H7 (cell line): ENCODE measurements at places on chromosomes 5 and 9. TPM values are rescaled to one million over a fixed set of nuclear protein-coding genes. Genes with fewer than 3 reads are reported as not detected.

- DNase-seq = no peak
Observed at GRCh38 chr9:109904666-109905065, 124.7 kb downstream of the PALM2AKAP2 start.

- peak; percentile 39 for DNase-seq
Observed at GRCh38 chr5:16558984-16559629, 57.7 kb downstream of the RETREG1 start.

- peak; percentile 88 for DNase-seq
Observed at GRCh38 chr9:124342776-124343485, 72.3 kb downstream of the PSMB7 start.

GRCh38 chr9:115674091-115674490, 479.5 kb upstream of the PAPPA start:
- no peak for DNase-seq

The ISL1 gene
- 0.07 and 0.10 TPM in 2 replicates for total RNA-seq

The SOX30 gene
- total RNA-seq = 0.04 and 0.42 TPM in 2 replicates

The NUP188 gene
- total RNA-seq = 81.3 and 87.9 TPM in 2 replicates

The IFNA13 gene
- not detected in 2 replicates for total RNA-seq

The PLPPR1 gene
- 2.7 and 2.8 TPM in 2 replicates for total RNA-seq

The SLC25A25 gene
- 23.1 and 23.7 TPM in 2 replicates for total RNA-seq
